Fibroblast of skin of left quadriceps (primary cell): ENCODE measurements at places on chromosomes 7 and 10.

DNA sequence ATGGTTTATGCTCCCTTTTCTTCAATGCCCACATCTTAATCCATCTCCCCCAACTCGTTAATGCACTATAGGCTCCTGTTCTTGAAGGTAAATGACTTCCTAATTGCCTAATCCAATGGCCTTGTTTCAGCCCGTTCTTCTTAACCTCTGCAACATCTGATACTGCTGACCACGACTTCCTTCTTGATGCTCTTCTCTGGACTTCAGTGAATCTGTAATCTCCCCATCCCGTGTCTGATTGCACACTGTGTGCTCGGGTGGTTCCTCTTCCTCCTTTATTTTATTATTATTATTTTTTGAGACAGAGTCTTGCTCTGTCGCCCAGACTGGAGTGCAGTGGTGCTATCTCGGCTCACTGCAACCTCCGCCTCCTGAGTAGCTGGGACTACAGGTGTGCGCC, 58.9 kb downstream of the HIPK2 start:
- no peak for DNase-seq

GRCh38 chr7:66826649-66827048, 86.1 kb downstream of the RABGEF1 start:
- DNase-seq: no peak

- no peak for DNase-seq
Measured at GRCh38 chr7:86790383-86790782, 146.7 kb downstream of the GRM3 start.

DNA sequence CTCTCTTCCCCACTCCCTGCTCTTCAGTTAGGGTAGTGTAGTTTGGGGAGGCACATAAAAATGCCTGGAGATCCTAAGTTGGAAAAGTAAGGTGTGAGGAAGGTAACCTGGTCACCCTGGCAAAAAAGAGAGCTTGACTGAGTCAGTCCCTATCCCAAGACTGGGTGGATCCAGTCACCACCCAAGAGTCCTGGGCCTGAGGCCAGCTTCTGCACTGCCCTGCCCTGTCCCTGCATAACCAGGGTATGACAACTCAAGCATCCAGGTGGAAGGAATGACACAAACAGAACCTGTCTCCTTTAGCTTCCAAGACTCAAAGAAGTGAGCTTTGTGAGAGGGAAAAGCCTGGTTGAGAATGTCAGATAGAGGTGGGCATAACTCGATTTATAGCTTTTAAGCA, 26.9 kb upstream of the SORBS1 start:
- no peak for DNase-seq

DNA sequence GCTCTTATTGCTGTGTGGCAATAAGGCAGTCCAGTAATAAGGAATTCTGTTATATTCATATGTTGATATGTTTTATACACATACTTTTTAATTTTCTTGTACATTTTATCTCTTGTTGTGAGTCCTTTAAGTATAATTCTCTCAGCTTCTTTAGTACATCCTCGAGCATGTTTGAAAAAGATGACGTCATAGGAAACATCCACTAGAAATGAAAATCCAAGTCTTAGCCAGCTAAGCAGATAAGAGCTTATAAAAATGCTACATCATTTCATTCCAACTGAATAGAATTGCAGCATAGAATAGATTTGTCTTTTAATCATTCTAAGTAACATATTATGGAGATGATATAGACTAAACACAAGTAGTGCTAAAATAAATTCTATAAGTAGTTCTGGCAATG, 283.7 kb upstream of the FZD1 start:
- DNase-seq: no peak

DNA sequence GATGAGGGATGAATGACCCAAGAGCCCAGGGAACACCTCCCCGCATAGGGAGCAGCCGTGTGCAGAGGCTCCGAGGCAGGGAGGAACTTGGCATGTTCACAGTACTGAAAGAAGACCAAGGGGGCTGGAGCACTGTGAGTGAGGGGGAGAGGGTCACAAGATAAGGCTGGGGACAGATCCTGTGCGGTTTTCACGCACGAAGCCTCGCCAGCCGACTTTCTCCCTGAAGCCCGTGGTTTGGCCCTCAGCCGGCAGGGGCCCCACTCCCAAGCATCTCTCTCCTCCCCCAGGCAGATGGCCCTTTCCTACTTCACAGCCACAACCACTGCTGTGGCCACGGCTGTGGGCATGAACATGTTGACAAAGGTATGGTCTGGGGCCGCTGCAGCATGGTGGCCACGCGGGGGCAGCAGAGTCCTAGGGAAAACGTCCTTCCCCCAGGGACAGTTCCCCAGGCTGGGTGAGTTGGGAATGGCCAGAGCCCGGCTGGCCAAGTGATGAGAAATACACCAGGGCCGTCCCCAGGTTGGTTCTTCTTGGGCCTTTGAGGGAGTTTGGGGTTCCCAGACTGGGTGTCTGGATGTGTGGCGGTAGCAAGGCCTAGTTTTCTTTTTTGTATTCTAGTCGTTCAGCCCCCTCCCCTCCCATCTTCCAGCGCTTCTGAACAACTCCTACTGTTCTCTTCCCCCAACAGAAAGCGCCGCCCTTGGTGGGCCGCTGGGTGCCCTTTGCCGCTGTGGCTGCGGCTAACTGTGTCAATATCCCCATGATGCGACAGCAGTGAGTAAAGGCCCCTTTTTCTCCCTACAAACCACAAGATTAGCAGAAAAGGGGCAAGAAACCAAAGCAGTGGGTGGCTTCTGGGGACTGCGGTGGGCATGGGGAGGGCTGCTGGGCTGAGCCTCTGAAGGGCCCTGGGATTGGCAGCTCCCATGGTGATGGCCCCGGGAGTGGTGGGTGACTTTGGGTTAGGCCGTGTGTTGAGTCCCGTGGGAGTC, 14.4 kb upstream of the WBP1L start:
- DNase-seq: no peak

- DNase-seq: no peak
Measured at GRCh38 chr10:117545141-117546019, 2.8 kb downstream of the EMX2 start.

DNA sequence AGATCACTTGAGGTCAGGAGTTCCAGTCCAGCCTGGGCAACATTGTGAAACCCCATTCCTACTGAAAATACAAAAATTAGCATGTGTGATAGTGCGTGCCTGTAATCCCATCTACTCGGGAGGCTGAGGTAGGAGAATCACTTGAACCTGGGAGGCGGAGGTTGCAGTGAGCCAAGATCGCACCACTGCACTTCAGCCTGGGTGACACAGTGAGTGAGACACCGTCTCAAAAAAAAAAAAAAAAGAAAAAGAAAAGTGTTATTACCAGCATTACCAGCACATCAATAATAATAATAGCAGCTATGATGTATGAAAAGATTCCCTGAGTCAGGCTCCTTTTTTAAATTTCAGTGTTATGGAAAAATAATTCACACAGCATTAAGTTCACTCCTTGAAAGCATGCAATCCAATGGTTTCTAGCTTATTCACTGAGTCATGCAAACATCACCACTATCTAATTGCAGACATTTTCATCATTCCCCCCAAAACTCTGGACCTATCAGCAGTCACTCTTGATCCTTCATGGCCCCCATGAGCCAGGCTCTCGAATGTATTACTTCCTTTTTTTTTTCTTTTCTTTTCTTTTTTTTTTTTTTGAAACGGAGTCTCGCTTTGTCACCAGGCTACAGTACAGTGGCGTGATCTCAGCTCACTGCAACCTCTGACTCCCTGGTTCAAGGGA, 228.4 kb downstream of the FANK1 start:
- peak; percentile 41 for DNase-seq

DNA sequence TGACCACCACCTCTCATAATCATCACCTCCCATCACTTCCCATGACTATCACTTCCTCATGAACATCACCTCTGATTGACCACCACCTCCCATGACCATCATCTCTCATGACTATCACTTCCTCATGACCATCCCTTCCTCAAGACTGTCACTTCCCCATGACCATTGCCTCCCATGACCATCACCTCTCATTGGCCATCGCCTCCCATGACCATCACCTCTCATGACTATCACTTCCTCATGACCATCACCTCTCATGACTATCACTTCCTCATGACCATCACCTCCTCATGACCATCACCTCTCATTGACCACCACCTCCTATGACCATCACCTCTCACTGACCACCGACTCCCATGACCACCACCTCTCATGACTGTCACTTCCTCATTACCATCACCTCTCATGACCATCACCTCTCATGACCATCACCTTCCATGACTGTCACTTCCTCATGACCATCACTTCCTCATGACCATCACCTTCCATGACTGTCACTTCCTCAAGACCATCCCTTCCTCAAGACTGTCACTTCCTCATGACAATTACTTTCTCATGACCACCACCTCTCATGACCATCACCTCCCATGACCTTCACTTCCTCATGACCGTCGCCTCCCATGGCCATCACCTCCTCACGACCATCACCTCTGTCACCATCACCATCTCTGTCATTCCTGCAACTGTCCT, 51.6 kb downstream of the PDGFA start:
- no peak for DNase-seq

- no peak for DNase-seq
Measured at GRCh38 chr7:106938803-106939202, 73.7 kb downstream of the PIK3CG start.

DNA sequence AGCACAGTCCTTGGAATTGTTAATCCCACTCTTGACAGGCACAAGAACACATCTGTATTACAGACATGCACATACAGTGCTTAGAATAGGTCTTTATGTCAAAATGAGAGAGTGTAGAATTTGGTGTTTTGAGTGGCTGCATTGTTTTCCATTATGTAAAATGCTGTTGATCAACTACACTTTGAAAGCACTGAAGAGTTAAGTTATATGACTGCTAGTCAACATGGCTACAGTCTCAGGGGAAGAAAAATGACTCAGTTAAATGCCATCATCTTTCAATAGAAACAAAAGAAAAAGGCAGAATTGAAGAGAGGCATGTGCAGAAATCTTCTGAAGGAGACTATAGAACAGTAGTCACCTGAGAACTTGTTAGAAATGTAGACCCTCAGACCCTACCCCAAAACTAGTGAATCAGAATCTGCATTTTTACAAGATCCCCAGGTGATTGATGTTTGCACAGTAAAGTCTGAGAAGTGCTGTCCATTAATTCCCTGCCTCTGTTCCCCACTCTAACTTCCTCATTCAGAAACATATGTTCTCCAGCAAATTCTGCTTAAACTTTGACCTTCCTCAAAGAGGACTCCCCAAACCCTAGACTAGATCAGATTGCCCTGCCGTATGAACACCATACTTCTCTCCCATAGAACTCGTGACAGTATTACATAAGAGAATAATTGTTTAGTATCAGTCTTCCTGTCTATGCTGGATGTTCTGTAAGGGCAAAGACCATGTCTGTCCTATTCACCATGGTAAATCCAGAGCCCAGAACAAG, 16.0 kb downstream of the SND1 start:
- DNase-seq: no peak

DNA sequence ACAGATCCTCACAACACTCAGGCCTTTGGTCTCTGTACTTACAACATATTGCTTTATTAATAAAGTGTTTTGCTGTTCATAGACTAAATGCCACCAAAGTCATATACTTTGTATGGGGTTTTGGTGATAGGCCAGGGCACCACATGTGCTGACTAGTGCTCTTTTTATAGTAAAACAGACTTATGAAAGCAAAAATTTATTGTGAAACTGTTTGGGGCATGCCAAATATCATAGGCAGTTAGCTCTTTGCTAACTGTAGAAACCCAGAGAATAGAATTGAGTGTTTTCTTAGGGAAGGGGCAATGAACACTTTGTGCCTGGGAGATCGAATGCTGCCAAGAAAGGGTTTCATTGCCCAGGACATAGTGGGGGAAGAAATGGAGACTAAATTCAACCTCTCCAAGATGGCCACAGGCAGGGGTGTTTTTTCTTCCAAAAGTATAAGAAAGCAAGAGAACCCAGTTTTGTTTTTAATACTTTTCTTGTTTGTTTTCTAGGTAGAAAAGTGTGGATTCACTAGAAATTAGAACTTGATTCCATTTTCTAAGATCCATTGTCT, 142.7 kb downstream of the TRIL start:
- DNase-seq: no peak

DNA sequence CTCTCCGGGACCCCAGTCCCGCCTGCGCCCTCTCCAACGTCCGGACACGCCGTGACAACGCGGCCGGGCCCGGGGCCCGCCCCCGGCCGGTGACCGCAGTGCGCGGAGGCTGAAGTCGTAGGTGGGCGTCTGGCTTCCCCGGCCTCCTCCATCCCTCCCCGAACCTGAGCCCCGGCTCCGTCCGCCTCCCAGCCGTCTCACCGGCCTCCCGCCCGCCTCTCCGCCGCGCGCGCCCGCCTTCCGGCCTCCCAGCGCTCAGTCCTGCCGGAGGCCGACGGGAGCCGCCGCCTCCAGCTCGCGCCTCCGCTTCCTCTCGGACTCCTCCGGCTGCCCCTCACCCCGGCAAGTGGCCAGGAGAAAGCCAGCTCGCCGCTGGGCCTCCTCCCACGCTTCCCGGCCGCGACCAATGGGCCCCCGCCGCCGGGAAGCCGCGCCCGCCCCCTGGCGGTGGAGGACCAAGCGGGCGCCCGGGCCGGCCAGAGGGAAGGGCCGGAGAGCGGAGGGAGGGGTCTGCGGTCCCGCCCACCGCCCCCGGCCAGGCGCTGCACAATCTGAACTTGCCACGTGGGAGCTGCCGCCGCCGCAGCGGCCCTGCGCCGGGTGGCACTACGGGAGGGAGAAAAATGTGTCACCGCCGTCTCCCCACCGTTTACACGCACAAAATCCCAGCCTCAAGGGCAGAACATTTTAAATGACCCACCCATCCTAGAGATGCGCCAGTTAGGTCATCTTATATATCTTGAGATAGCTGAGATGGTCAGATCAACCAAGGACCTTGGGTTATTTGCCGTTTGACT, at the start of gene FAM3C:
TSS of gene FAM3C (minus strand) at position 348 of the 797 bp plus-strand sequence. CDS start 13,339 bp downstream, outside the sequence.
- peak; percentile 82 for DNase-seq

DNA sequence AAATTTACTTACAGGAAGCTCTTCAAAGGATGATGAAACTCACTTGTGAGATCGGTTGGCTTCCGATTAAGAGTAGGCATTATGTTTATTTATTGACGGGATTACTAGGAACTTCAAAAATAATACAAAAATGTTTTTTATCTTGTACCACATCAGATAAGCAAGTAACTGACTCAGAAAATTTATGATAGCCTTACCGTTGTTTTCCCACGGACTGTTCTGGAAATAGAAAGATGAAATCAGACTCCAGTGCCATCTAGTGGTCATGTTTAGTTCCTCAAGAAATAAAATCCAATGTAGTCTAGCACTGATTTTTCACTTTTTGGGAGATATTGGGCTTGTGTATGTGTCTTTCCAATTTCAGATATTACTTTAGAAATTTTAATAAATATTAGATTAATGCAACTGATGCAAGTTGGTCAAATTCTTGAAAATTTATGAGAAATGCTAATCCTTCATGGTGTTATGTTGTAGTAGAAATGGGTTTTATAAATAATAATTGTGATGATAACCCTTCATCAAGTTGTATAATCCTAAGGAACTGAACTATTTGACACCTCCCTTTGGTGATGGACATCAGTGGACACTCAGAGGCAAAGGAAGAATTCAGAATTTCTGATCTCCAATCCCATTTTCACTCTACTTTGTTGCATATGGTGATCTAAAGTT, 168.8 kb downstream of the TMEM26 start:
- peak; percentile 46 for DNase-seq

- DNase-seq: no peak
Measured at GRCh38 chr10:30535677-30536076, 93.9 kb downstream of the LYZL2 start.

GRCh38 chr10:50385624-50386023, 134.3 kb upstream of the ASAH2 start:
- no peak for DNase-seq
